ENCODE measurements at places on chromosomes 4 and X. TPM values are rescaled to one million over a fixed set of nuclear protein-coding genes. Genes with fewer than 3 reads are reported as not detected.
A peak's percentile ranks its signal among the peaks of the same experiment; 100 is the strongest.

DNA sequence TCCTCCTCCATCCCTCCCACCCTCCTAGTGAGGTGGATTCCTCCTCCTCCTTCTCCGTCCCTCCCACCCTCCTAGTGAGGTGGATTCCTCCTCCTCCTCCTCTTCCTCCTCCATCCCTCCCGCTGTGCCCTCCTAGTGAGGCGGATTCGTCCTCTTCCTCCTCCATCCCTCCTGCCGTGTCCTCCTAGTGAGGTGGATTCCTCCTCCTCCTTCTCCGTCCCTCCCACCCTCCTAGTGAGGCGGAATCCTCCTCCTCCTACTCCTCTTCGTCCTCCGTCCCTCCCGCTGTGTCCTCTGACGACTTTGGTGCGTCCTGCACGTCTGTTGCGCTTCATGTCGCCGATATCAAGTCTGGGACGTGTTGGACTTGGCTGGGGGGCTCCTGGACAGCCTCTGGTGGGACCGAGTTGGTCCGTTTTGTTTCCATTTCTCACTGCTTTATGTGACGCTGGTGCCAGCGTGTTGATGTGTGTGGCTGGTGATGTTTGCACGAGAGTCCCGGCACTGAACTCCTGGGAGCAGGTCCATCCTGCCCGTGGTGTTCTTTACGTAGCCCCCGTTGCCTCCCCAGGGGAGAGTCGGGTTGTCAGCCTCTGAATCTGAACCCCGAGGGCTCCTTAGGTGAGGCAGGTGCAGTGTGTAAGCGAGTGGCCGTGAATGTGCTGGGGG, 5.4 kb downstream of the AKAP17A start:
- no peak overlapping the region for H3K27ac ChIP-seq
- H3K36me3 ChIP-seq, result peaks cover 45% of the 10 kb centered on the region
- no peak for DNase-seq

DNA sequence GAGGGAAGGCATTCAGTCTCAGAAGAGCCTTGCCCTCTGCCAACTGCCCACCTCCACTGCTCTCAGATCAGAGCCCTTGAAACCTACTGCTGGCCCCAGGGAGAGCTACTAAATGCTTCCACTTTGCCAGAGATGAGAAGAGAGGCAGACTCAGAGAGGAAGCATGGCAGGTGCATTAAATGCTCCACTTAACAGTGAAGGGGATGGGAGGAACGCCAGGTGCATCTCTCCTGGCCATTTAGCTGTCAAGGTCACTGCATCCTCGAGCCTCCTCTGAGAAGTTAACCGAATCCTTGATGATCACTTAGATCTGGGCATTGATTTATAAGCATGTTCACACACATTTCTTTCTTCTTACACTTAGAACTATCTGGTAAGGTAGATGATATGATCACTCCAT, 15.0 kb downstream of the TRPC5 start:
- no peaks in the 10 kb centered on the region for H3K36me3 ChIP-seq
- no peaks in the 10 kb centered on the region for H3K4me1 ChIP-seq
- H3K27ac ChIP-seq, result no peak overlapping the region

DNA sequence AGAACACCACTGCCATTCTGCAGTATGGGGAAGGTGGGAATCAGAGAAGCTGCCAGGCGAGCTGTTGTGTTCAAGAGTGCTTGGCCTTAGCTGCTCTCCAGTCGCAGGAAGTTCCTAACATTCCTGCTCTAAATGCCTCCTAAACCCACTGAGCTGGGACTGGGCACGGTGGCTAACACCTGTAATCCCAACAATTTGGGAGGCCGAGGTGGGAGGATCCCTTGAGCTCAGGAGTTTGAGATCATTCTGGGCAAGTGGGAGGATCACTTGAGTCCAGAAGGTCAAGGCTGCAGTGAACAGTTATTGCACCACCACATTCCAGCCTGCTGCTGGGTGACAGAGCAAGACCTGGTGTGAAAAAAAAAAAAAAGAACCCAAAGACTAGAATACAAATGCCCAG, 690.3 kb upstream of the FAM241A start:
- no peak overlapping the region for H3K27ac ChIP-seq
- no peaks in the 10 kb centered on the region for H3K36me3 ChIP-seq

GRCh38 chr4:169342159-169342860, 71.6 kb upstream of the SH3RF1 start:
- no peak for DNase-seq
- no peak overlapping the region for H3K27ac ChIP-seq
- H3K36me3 ChIP-seq, result no peaks in the 10 kb centered on the region
- no peaks in the 10 kb centered on the region for H3K4me1 ChIP-seq
- no peak overlapping the region for H3K4me3 ChIP-seq

DNA sequence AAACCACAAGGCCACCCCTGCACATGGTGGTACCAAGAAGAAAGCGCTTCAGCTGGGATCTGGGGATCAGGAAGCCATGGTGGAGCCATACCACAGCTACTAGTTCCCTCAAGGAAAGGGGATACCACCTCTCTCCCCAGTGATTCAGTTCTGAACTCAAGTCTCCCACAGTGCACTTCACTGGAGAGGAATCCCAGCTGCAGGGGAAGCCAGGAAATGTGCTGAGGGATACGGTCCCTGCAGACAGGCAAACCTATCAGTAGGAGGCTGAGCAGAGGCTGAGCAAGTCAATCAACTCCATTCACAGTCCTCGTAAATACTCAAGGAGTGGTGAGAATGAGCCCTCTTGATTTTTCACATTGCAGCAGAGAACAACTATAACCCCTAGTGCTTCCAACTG, 11.0 kb downstream of the TMEM192 start:
- no peak for DNase-seq
- no peaks in the 10 kb centered on the region for H3K36me3 ChIP-seq
- no peaks in the 10 kb centered on the region for H3K27me3 ChIP-seq
- H3K27ac ChIP-seq, result no peak overlapping the region
- H3K4me3 ChIP-seq, result no peak overlapping the region

- no peak overlapping the region for H3K4me3 ChIP-seq
- peaks cover 3% of the 10 kb centered on the region for H3K4me1 ChIP-seq
- H3K36me3 ChIP-seq, result no peaks in the 10 kb centered on the region
- H3K27me3 ChIP-seq, result no peaks in the 10 kb centered on the region
- DNase-seq, result peak; percentile 47
- peak overlapping the region; percentile 76 for H3K27ac ChIP-seq
These were observed 106.0 kb upstream of the NAP1L5 start for GRCh38 chr4:88803600-88804096.

- peak overlapping the region; percentile 82 for H3K4me3 ChIP-seq
- H3K27ac ChIP-seq, result peak overlapping the region; percentile 93
- peaks cover 14% of the 10 kb centered on the region for H3K4me1 ChIP-seq
These were observed 55.6 kb upstream of the TADA2B start for GRCh38 chr4:6987588-6987961.

DNA sequence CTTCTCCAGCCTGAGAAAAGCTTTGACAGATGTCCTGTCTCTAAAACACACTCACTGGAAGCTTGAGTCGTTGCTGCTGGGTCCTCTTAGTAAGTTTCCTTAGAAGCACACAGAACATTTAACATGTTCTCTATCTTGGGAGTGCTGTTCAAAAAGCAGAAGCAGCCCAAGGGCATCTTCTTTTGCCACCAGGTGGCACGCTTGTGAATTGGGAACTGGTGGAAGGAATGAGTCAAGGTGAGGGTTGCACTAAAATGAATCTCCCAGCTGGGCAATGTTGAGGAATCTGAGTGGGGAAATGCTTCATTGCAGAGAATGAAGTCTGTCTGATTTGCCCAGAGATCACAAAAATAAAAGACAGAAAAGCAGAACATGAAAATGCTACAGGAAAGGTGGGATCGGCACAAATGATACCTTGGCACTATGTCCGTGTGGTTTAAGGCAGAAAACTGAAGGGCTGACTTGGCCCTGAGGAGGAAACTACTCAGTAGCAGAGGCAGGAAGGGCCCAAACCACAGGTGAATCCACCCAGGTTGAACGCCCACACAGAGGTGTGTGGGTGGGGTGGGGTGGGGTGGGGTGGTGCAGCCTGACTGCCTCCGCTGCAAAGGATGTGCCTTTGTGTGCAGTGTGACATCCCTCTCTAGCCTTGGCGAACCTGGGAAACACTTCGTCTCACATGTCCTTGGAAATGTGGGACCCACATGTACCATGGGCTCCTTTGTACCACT, 26.0 kb downstream of the KIT start:
- H3K4me3 ChIP-seq, result no peak overlapping the region
- H3K4me1 ChIP-seq, result no peaks in the 10 kb centered on the region
- H3K36me3 ChIP-seq, result no peaks in the 10 kb centered on the region
- H3K27me3 ChIP-seq, result no peaks in the 10 kb centered on the region

DNA sequence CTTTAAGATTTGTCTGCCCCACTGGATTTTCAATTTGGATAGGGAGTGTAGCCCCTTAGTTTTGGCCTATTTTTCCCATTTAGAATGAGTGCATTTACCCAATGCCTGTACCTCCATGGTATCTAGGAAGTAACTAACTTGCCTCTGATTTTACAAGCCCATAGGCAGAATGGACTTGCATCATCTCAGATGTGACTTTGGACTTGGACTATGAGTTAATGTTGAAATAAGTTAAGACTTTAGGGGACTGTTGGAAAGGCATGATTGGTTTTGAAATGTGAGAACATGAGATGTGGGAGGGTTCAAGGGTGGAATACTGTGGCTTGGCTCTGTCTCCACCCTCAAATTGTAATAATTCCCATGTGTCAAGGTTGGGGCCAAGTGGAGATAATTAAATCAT, 2480.2 kb downstream of the PCDH7 start:
- no peak for DNase-seq
- no peaks in the 10 kb centered on the region for H3K36me3 ChIP-seq
- no peaks in the 10 kb centered on the region for H3K4me1 ChIP-seq

DNA sequence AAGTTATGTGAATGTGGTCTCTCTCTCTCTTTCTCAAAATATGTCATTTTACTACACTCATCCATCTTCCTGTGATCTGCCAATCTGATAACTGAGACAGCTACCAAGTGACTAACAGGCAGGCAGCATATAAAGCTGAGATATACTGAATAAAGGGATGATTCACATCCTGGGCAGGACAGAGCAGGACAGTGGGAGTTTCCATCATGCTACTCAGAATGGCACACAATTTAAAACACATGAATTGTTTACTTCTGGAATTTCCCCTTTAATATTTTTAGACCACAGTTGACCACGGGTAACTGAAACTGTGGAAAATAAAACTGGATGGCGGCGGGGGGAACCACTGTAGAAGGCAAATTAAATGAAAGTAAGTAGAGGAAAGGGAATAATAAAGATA, 58.6 kb upstream of the DCTD start:
- no peak overlapping the region for H3K4me3 ChIP-seq
- H3K27ac ChIP-seq, result no peak overlapping the region
- H3K4me1 ChIP-seq, result no peaks in the 10 kb centered on the region
- H3K36me3 ChIP-seq, result no peaks in the 10 kb centered on the region

PPP4R3C gene
- total RNA-seq, result not detected

RPA4 gene
- 4.3 TPM for total RNA-seq

SLC25A31 gene
- total RNA-seq, result not detected

EGFL6 gene
- 0.59 TPM for total RNA-seq

All from breast epithelium (tissue), 4 donors.